Activated CD8-positive, alpha-beta T cell treated with anti-CD3 and anti-CD28 coated beads for 36 hours (primary cell): ENCODE measurements at places on chromosomes 3 and 15.

- peak; percentile 77 for DNase-seq
Measured at GRCh38 chr3:13549623-13550422, 898 bp downstream of the FBLN2 start.

DNA sequence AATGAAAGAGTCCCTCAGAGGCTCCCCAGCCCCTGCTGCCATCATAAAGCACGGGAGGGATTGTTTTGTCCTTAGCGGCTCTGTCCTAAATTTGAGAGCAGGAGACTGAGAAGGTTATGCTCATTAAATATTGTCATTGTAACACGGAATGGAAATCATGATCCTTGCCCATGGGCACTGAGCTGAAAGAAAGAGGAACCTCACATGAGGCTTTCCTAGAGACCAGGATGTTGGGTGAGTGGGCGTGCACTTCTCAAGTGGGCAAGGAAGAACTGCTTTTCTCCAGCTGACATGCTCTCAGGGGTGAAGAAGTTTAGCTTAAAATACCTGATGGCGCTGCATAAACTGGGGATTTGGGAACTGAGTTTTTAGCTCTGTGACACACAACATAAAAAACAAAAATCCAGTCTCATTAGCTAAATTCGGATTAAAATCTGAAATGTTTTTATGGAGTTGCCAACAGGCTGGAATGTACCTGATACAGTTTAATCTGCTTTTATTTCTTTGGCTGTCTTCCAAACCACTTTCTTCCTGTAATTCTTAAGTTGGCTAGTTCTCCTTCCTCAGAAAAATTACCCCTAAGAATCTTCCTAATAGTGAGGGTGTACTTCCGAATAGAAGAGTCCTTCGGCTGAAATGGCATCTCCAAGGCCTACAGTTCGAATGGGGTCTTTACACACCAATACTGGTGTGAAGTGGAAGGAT, 31.7 kb downstream of the ADPGK start:
- DNase-seq, result peak; percentile 8

GRCh38 chr3:37622999-37623883, 238.4 kb upstream of the CTDSPL start:
- no peak for DNase-seq

- DNase-seq, result no peak
Measured at GRCh38 chr3:34725774-34726173, 913.6 kb upstream of the ARPP21 start.

DNA sequence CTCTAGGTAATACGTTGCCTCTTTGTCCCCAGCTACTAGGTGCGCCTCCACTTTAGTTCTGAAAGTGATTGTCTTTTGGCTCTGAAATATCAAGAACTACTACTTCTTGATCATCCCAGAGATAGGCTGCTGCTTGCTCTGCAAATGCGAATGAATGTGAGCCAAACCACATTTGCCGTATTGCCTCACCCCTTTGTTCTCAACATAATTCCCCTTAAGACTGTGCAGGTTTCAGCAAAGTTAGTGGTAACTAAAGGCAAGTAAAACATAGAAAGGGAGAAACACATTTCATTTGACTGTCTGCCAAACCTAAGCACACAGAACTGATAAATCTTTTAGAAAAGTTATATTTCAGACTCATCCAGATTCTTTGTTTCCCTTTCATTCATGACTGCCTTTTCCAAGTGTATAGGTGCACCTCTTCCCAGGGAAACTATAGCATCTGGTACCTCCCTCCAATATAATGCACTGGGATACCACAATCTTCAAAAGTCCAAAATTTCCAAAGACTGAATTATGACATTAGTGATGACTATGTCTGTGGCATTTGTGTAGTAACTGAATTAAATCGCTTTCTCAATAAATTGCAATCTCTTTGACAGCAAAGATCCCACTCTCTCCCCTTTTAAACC, 720.6 kb upstream of the CBLB start:
- DNase-seq, result no peak

DNA sequence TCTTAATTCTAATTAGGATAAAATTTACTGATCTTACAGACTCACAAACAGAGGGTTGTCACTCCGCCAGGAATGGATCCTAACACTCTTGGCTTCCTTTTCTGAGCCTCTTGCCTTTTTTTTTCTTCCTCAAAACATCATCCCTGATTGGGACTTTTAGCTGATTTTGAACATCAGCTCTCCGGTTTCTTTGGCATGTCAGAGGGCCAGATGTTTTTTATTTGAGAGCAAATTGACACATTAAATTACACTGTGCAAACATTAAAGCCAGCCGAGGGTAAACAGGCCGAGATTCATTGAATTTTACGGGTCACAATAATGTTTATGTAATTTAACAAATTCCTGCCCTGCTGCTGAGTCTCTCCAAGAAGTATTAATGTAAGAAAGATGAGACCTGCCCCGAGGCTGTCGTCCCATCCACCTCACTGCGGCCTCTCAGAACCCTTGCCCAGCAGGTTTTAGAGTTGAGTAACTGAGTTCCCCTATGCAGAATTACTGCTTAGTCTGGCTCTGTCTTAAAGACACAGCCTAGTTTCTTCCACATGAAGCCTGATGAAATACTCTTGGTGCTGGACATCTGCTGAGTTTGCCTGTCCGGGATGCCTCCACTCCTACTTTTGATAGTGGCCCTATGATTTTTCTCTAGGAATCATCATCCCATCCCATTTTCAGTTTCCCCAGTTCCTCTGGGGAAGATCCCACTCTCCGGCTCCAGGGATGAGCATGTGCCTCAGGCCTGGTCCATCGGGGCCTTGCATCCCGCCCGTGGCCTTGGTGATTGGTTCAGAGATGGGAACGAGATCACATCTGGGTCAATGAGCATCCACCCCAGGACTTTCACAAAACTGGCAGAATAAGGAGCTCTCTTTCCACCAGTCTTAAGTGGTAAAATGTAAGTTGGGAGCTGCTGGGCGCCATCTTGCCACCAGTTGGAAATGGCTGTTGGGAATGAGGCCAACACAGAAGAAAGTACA, 226.6 kb upstream of the TLE3 start:
- no peak for DNase-seq

- peak; percentile 50 for DNase-seq
Measured at GRCh38 chr3:88150371-88150770, 612 bp downstream of the C3orf38 start.

GRCh38 chr15:70077188-70078147, 20.2 kb downstream of the TLE3 start:
- no peak for DNase-seq

DNA sequence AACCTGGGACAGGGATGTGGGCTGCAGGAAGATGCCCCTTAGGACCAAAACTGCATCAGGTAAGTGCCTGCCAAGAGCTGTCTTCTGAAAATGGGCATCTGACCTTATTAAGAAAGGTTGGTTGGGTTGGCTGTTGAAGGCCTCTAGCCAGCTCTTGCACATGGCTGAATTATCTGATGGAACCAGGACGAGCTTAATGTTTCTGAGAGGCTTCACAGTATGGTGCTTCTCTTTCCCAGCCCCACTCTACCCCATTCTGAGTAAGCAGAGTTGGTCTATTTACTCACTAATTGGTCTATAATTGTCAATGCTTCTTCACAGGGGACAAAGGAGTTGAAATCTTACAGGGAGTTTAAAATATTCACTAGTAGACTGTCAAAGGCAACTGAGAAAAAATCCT, 48.4 kb downstream of the DTWD1 start:
- no peak for DNase-seq

GRCh38 chr3:53236112-53236841, 19.5 kb downstream of the TKT start:
- DNase-seq, result no peak

DNA sequence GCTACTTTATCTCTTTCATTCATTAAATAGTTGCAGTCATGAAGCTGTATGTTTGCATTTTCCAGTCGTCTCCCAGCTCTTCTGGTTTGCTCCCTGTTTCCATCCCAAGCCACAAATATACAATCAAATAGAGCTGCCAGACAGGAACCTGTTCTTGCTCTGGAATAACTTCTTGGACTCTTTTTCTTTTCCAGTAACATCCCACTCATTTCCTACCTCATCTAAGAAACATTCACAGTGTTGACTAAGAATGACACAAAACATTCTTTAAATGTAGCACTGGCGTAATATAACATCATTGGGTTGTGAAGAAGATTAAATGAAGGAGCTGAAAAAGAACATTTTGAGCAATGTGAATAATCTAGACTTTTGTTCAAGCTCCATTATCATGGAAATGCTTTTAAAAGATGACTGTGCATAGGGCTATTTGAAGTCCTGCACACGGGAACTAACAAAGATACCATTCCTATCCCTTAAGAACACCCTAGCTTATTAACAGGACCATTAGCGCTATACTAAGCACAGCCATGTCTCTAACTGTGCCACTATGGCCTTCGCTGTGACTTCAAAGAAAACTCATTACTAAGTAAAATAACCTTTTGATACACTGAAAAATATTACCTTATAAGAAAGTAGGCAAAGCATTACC, 574.0 kb downstream of the NAALADL2 start:
- no peak for DNase-seq

DNA sequence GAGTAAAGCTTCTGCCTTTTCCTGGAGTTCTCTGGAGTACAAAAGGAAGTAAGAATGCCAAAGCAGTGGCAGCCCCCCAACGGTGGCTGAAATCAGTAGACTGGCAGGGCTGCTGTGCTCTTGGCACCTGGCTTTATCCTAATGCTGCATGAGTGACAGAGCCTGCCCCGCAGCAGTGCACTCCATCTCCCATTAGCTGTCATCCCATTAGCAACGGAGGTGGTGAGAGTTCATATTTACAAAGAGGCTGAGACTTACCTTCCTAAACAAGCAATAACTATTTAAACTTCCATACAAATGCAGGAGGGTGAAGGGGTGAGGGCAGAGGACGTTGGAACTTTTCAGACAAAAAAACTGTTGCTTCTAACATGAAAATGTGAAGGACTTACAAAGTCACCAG, 51.9 kb downstream of the SERPINI1 start:
- DNase-seq, result no peak

- peak; percentile 81 for DNase-seq
Measured at GRCh38 chr3:30620402-30621360, 14.3 kb downstream of the TGFBR2 start.

- no peak for DNase-seq
Measured at GRCh38 chr15:75032395-75032794, 9.0 kb downstream of the PPCDC start.

DNA sequence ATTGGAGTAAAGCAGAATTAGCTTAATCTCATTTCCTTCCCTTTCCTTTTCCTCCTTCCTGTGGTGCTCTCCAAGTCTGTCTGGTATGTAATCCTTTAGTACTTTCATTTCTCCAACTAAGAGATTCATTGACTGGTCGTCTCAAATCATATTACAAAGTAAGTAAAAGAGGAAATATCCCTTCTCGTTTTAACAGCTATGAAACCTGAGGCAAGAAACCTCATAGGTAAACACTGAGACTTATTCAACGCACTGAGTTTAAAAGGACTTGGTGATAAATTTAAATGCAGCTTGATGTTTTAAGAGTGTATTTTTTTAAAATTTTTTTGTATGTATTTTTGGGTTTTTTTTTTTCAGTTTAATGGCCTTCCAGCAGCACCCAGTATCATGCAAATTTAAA, 117.2 kb upstream of the LRRC3B start:
- DNase-seq, result no peak

DNA sequence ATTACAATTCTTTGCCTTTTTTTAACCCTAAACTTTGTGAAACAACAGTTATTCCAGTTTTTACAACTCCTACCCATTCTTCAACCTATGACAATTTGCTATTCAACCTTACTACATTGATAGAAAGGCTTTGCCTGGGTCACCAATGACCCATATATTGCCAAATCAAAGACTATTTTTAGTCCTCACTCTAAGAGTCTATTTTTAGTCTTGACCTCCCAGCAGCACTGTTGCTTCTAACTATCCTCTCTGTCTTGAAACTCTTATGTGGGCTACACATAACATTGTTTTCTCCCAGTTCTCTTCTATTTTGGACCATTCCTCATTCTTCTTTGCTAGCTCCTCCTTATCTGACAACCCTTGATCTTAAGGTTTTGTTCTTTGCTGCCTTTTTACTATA, 71.4 kb downstream of the C3orf80 start:
- DNase-seq, result no peak

- DNase-seq, result peak; percentile 90
Measured at GRCh38 chr15:90059208-90059985, 42.9 kb downstream of the IDH2 start.

DNA sequence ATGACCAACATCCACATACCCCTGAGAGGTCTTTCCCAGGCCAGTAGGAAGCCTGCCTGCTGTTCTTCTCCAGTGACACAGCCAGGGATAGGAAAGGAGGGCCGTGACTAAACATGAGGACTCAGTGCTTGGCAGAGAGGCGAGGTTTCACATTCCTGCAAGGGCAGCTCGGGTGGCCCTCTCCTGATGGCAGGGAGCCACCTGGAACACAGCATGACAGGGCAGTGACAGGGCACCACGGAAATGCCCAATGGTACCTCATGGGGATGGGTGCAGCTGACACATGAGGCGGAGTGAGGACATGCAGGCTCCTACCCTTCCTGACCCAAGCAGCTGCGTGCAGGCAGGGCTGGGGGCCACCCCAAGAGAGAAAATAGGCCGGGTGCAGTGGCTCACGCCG, 7.4 kb upstream of the TGM5 start:
- no peak for DNase-seq

- no peak for DNase-seq
Measured at GRCh38 chr3:117887901-117888300, 1146.7 kb downstream of the IGSF11 start.

DNA sequence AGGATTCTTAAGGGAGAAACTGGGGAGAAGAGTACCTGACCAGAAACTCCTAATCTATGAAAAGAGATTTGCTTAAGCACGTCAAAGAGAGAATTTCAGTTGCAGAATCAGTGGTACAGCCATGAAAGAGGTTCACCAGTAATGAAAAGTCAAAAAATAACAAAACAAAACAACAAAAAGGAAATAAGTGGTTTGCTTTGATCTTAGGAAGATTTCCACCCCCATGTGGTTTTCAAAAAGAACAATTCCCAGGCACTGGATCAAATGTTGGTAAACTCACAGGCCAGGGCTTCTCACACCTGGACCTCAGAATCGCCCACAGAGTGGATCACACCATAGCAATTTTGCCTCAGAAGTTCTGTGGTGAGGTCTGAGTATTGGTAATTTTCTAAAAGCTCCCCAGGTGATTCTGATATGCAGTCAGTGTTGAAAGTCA, 67.5 kb downstream of the TMEM39A start:
- DNase-seq, result no peak

GRCh38 chr3:42175386-42176240, 84.5 kb downstream of the TRAK1 start:
- no peak for DNase-seq
